Left lung (tissue), 14 donors: ENCODE measurements at places on chromosomes 13 and 19. TPM values are rescaled to one million over a fixed set of nuclear protein-coding genes. Genes with fewer than 3 reads are reported as not detected.

- no peak overlapping the region for H3K27ac ChIP-seq
- H3K27me3 ChIP-seq: peaks cover 5% of the 10 kb centered on the region
- no peaks in the 10 kb centered on the region for H3K36me3 ChIP-seq
- DNase-seq: no peak
- H3K4me3 ChIP-seq: no peak overlapping the region
- no peaks in the 10 kb centered on the region for H3K4me1 ChIP-seq
Observed at GRCh38 chr13:52929846-52930245, 81.4 kb upstream of the PCDH8 start.

DNA sequence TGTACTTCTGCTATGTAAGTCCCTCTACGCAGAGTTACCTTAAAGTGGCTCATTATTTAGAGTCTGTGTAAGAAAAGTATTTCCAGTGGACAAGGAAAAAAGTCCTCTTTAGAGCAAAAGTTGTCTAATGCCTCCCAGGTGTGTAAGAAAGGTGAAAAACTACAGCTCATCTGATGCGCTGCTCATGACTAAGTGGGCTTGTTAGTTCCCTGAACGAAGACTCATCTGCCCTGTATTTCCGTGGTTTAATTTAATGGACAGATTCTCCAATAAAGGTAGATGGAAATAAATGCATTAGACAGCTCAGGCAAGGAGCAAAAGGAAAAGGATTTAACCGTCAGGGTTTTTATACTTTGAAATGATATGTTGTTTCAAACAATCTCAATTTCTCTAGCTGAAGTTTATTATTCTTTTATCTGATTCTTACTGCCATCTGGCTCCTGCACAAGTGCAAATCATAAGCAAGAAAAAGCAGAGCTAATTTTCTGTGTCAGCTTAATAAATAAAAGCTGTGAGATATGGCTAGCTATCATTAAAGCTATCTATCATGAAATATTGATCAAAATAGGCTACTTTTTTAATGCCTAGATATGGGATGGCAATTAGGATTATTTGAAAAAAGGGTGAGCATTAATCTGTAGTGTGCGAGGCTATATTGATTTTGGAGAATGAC is 73.7 kb upstream of the PCDH9 start:
- no peak for DNase-seq
- no peaks in the 10 kb centered on the region for H3K27me3 ChIP-seq
- no peaks in the 10 kb centered on the region for H3K4me1 ChIP-seq
- H3K27ac ChIP-seq: no peak overlapping the region
- no peak overlapping the region for H3K4me3 ChIP-seq

DNA sequence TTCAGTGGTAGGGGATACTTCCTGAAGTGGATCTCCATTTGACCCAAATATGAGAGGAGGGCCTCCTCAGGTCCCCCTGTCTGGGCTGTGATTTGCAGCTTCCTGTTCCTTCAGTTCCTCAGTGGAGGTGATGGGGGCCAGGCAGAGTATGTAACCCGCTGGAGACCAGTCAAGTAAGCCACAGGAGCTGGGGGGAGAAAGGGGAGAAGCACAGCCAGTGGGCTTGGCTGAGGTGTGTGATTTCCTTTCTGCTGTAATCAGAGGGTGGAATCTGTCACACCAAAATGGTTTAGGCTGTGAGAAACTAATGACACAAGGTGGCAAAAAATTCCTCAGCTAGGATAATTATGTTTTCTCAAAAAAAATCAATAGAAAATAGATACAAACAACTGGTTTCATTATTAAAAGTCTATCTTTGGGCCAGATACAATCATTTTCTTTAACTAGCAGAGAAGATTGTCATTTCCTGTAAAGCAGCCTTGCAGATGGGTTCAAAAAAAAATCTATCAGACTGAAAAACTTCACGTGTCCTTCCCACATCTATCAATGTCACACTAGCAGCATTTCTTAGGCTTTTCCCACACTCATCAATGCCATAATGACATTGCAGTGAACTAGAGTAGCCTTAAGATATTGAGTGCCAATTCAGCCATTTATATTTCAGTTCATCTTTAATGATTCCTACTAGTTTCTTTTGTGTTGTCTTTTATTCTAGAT is 1660.3 kb downstream of the EFNB2 start:
- H3K36me3 ChIP-seq: no peaks in the 10 kb centered on the region
- no peak overlapping the region for H3K4me3 ChIP-seq
- no peaks in the 10 kb centered on the region for H3K4me1 ChIP-seq
- no peak overlapping the region for H3K27ac ChIP-seq

GRCh38 chr19:10568062-10568825 is 535 bp downstream of the CDKN2D start:
- H3K27ac ChIP-seq: peak overlapping the region; percentile 59
- H3K4me1 ChIP-seq: peaks cover 65% of the 10 kb centered on the region
- H3K4me3 ChIP-seq: peak overlapping the region; percentile 54
- DNase-seq: no peak
- H3K27me3 ChIP-seq: no peaks in the 10 kb centered on the region

DNA sequence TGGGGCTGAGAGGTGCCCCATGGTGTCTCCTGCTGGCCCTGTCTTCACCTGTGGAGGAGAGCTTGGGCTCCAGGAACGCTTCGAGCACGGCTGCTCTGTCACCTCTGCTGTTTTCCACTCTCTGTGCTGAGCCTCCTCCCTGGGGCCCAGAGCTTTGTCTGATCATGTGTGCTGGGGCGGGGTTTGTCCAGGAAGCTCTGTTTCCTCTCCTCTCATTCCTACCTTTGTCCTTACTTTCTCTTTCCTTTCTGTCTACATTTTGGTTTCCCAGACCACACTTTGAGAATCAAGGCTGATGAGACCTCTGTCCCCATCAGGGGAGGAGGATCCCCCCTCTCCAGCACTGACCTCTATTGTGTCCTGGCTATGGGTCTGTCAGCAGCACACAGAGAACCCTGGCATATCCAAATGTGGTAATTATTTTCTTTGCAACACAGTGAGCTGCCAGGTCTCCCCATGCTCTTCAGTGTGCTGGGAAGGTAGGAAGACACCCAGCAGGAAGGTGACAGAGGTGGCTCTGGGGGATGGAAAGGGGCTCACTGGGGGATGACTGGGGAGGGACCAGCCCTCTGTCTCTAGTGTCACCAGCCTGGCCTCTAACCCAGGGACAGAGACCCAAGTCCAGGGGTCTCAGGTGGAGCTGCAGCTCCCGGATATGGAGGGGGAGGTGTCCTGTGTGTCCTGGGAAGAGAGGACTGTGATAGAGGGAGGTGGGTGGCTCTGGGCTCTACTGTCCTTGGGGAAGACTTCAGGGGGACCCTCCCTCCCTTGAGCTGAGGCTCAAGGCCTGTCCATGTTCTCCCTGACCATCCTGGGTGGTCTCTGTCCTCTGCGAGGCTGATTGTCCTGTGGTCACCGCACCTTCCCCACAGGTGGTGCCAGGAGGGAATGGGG is at the start of gene CEACAM1:
TSS of gene CEACAM1 (minus strand) at position 128 of the 894 bp plus-strand sequence. CDS start at position 21, 107 bp downstream.
- peaks cover 47% of the 10 kb centered on the region for H3K4me1 ChIP-seq
- H3K27ac ChIP-seq: peak within 1 kb of the TSS; percentile 6
- H3K36me3 ChIP-seq: no peaks in the 10 kb centered on the region
- H3K27me3 ChIP-seq: no peaks in the 10 kb centered on the region

- no peak overlapping the region for H3K4me3 ChIP-seq
- DNase-seq: no peak
- no peak overlapping the region for H3K27ac ChIP-seq
- H3K4me1 ChIP-seq: no peaks in the 10 kb centered on the region
- H3K36me3 ChIP-seq: no peaks in the 10 kb centered on the region
- no peaks in the 10 kb centered on the region for H3K27me3 ChIP-seq
Observed at GRCh38 chr19:41699231-41699967, 9.0 kb upstream of the CEACAM5 start.

DNA sequence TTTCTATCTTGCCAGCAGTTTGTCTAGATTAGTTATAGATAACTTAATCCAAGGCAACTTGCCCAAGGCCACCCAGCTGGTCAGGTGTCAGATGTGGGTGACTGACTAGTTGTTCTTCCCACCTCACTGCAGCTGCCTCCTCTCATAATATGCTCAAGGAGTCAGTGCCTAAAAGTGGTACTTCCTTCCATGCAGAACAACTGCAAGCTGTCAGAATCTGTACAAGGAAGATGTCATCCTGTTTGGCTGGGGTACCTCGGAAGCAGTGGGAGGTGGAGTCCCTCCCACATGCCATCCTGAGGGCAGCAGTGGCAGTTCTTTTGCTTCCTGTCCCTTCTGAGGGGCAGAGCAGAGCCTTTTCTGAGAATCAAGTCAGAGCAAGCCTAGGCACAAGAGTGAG is 193.2 kb upstream of the RFC3 start:
- no peak for DNase-seq
- no peaks in the 10 kb centered on the region for H3K4me1 ChIP-seq
- H3K27me3 ChIP-seq: no peaks in the 10 kb centered on the region
- no peak overlapping the region for H3K27ac ChIP-seq
- H3K36me3 ChIP-seq: no peaks in the 10 kb centered on the region

DNA sequence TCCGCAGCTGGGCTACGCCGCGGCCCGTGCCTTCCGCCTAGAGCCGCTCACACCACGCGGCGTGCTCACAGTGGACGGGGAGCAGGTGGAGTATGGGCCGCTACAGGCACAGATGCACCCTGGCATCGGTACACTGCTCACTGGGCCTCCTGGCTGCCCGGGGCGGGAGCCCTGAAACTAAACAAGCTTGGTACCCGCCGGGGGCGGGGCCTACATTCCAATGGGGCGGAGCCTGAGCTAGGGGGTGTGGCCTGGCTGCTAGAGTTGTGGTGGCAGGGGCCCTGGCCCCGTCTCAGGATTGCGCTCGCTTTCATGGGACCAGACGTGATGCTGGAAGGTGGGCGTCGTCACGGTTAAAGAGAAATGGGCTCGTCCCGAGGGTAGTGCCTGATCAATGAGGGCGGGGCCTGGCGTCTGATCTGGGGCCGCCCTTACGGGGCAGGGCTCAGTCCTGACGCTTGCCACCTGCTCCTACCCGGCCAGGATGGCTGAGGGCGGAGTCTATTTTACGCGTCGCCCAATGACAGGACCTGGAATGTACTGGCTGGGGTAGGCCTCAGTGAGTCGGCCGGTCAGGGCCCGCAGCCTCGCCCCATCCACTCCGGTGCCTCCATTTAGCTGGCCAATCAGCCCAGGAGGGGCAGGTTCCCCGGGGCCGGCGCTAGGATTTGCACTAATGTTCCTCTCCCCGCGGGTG is 7.4 kb downstream of the DBP start:
- no peak for DNase-seq
- H3K27me3 ChIP-seq: no peaks in the 10 kb centered on the region
- H3K4me3 ChIP-seq: no peak overlapping the region
- peaks cover 56% of the 10 kb centered on the region for H3K4me1 ChIP-seq

DNA sequence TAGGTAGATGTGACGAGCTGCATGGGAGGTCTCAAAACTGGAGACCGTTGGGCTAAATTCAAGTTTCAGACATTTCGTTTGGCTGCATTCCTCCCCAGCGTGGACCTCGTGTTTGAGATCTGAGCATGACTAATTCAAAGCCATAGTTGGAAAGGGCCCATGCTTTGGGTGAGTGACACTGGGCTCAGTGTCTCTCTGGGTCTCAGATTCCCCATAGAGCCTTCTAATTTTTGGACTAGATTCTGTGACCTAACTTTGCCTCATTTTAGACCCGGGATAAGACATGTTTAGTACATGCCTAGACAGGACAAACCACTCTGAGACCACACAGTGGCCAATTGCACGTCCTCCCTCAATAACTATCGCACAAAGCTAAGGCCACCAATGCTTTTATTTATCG is 16.6 kb downstream of the CKM start:
- H3K27me3 ChIP-seq: peaks cover 6% of the 10 kb centered on the region
- no peaks in the 10 kb centered on the region for H3K4me1 ChIP-seq
- H3K4me3 ChIP-seq: no peak overlapping the region
- no peak for DNase-seq

MEF2B gene
- 1.1 TPM for total RNA-seq

PRODH2 gene
- not detected for total RNA-seq

LILRB2 gene
- total RNA-seq: 54.9 TPM

NCAN gene
- not detected for total RNA-seq

ZNF610 gene
- total RNA-seq: 2.1 TPM

MISP gene
- 44.0 TPM for total RNA-seq
